Activated naive CD4-positive, alpha-beta T cell treated with anti-CD3 and anti-CD28 coated beads, Interleukin-2, amount 50 U/mL, for 72 hours (primary cell): ENCODE measurements at places on chromosomes 2 and 18. TPM values are rescaled to one million over a fixed set of nuclear protein-coding genes. Genes with fewer than 3 reads are reported as not detected.

The ATP8B1 gene
- total RNA-seq: not detected

The POTEI gene
- total RNA-seq: not detected

The C2orf92 gene
- 6.5 TPM for total RNA-seq

The SERPINB4 gene
- not detected for total RNA-seq

The TBC1D8 gene
- total RNA-seq: 2.6 TPM

The EMILIN1 gene
- 0.52 TPM for total RNA-seq

The ATG16L1 gene
- total RNA-seq: 34.2 TPM
